IMR-90 (cell line): ENCODE measurements at places on chromosomes 2 and 18. TPM values are rescaled to one million over a fixed set of nuclear protein-coding genes. Genes with fewer than 3 reads are reported as not detected.

IL36G gene
- total RNA-seq = not detected in 2 replicates

PRKCE gene
- 13.3 and 32.4 TPM in 2 replicates for total RNA-seq

PMAIP1 gene
- total RNA-seq = 14.0 and 26.9 TPM in 2 replicates

DNA sequence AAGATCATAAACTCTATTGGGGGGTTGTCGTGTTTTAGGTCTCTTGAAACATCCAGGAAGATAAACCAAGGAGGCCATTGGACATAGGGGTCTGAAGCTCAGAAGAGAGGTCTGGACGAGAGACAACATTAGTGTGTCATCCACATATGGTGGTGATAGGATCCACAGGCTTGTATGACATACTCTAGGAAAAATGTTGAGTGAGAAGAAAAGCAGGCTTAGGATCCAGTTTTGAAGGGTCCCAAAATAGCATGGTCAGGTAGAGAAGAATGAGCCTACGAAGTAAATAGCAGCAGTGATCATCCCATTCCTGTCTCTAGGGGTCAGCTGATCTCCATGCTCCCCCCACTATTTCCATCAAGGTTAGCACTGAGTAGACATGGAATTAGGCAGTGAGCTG lies 166.8 kb downstream of the ANKRD30B start:
- DNase-seq = no peak

GRCh38 chr2:28399956-28400355 lies 7.3 kb downstream of the FOSL2 start:
- DNase-seq = no peak

DNA sequence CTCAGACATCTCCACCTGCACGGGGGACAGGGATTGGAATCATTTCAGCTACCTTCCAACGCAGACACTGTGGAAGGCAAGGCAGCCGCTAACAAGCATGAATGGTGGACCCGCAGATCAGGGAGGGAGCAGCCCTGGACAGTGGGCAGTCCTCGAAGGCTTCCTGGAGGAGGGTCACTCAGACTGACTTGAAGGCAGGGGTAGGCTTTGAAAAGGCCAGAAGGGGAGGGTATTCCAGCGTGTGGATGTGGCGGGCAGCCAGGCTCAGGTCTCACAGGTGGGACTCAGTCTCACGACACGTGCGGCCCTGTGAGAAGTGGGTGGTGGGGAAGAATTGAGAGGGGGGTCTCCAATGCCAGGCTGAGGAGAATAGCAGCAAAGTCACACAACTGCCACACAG lies 29.9 kb downstream of the DYSF start:
- no peak for DNase-seq

- DNase-seq = no peak
These were observed 19.2 kb upstream of the XPO1 start for GRCh38 chr2:61557381-61557780.
